Foreskin keratinocyte (primary cell): ENCODE measurements at places on chromosomes 1 and 21. TPM values are rescaled to one million over a fixed set of nuclear protein-coding genes. Genes with fewer than 3 reads are reported as not detected.

The LCE1D gene
- not detected in 2 replicates for polyA plus RNA-seq

The KCNK2 gene
- polyA plus RNA-seq, result 0.07 and 0.11 TPM in 2 replicates

The NPHS2 gene
- polyA plus RNA-seq, result not detected in 2 replicates

The AQP10 gene
- polyA plus RNA-seq, result 0.16 and 0.17 TPM in 2 replicates

DNA sequence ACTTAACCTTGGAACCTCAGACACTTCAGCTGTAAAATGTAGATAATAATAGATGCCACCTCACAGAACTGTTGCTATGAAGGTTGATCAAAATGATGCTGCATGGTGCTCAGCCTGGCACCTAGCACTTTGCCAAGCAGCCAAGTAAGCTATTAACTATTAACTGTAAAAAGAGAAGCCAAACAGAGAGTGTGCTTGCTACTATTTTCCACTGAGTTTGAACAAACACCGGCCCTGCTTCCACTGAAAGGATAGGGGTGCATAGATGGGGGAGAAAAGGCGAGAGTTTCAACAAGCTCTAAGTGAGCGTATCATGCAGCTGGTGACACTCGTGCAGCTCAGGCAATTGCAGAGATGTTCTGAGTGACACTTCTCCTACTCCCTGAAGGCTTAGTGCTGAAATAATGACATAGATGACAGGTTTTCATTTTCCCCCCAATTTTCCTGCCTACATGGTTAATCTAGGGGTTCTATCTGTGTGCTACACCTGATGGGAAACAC, 78.2 kb downstream of the GPR88 start:
- DNase-seq, result no peak

DNA sequence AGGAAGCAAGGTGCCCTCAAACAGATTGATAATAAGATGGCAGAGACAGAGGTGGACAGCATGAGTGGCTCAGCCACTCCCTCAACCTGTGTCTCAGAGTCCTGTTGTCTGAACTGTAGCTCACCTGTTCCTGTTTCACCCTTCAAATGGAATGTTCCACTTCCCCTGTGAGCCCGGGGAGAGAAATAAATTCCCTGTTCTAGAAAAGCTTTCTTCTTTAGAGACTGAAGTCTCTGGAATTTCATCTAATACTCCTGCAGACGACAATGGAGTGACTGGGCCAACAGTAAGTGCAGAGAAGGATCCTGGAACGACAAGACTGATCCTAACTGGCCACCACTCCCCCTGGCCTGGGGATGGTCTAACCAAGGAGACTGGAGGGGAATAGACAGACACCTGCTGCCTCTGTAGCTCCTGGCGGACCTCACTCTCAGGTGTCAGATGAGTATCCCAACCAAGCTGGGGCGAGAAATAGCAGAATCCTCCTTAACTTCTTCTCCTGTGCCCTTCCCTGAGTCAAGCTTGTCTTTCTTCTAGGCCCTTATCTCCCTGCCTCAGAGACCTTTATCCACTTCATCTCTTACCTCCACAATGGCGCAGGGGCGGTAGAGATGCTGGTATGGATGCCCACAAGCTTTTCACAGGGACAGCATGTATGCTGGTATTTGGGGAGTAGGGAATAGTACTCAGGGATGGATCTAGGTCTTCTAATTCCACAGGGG, 45.4 kb downstream of the PLEKHA6 start:
- no peak for DNase-seq

DNA sequence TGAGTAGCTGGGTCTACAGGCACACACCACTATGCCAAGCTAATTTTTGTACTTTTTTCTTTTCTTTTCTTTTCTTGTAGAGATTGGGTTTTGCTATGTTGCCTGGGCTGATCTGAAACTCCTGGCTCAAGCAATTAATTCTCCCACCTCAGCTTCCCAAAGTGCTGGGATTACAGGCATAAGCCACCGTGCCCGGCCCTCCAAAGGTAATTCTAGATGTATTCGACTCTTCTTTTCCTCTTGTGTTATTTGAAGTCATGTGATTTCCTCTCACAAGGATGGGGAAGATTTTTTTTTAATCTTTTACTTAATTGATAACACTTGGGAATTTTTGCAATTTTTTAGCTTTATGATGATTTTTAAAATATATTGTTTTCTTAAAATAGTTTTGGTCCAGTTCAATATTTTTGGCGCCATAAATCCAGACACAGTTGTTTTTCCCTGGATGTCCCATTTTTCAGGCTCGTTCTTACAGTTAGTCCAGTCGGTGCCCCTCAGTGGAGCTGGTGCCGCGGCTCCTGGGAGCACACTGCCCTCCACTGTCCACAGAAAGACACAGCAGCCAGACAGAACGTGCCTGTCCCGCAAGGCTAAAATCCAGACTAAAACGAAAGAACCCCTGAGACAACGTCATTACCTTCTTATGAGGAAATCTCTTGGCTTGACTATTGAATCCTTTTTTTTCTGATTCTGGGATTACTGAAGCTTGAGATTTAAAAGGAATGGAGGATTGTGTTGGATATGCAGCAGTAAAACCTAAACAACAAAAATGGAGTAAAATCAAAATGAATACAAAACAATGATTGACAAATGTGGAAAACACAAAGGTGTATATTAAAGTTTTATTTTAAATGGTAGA, 22.4 kb downstream of the STPG1 start:
- no peak for DNase-seq

- DNase-seq, result no peak
Measured at GRCh38 chr21:25350056-25350455, 257.2 kb downstream of the MRPL39 start.

- DNase-seq, result no peak
Measured at GRCh38 chr1:245997471-245998258, 509.4 kb downstream of the SMYD3 start.

GRCh38 chr1:56137090-56137489, 442.3 kb downstream of the PLPP3 start:
- DNase-seq, result no peak

GRCh38 chr1:220113136-220113695, 19.3 kb downstream of the IARS2 start:
- no peak for DNase-seq

GRCh38 chr1:2612591-2613365, 20.0 kb downstream of the MMEL1 start:
- DNase-seq, result no peak
